ENCODE measurements at places on chromosomes 2 and 18.

- DNase-seq: no peak
Measured at GRCh38 chr18:13183790-13184189, 34.8 kb upstream of the LDLRAD4 start.

DNA sequence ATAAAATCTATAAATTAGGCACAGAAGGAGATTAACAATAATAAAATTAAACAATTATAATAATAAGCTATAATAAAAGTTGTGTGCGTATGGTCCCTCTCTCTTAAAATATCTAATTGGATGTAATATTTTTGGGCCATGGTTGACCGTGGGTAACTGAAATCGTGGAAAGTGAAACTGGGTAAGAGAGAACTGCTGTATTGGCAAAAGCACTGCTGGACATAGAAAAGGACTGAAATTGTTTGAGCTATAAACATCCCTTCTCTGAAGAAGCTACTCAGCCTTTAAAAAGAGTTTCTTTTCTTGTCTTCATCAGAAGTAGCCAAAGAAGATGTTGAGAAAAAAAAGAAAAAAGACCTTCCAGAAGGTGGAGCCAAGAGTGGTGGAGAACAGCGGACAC, 379.4 kb downstream of the ZNF521 start:
- DNase-seq: no peak

GRCh38 chr18:58418361-58418760, 210.5 kb downstream of the ALPK2 start:
- no peak for DNase-seq

DNA sequence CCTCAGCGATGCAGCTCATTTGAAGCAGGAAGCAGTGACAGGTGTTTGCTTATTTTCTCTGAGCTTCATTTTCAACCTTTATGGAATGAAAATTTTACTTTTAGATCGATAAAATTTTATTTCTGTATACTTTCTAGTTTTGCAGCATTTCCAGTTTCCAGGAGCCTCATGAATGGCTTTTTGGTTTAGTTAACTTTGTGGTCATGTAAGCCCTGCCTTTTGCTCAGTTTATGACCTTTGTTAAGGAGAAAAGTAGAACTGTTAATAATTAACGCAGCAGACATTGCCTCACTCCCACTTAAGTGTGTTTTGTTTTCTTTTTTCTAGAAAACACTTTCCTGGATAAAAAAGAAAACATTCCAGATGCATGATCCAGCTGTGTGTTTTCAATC, 4.4 kb upstream of the FARP2 start:
- no peak for DNase-seq

DNA sequence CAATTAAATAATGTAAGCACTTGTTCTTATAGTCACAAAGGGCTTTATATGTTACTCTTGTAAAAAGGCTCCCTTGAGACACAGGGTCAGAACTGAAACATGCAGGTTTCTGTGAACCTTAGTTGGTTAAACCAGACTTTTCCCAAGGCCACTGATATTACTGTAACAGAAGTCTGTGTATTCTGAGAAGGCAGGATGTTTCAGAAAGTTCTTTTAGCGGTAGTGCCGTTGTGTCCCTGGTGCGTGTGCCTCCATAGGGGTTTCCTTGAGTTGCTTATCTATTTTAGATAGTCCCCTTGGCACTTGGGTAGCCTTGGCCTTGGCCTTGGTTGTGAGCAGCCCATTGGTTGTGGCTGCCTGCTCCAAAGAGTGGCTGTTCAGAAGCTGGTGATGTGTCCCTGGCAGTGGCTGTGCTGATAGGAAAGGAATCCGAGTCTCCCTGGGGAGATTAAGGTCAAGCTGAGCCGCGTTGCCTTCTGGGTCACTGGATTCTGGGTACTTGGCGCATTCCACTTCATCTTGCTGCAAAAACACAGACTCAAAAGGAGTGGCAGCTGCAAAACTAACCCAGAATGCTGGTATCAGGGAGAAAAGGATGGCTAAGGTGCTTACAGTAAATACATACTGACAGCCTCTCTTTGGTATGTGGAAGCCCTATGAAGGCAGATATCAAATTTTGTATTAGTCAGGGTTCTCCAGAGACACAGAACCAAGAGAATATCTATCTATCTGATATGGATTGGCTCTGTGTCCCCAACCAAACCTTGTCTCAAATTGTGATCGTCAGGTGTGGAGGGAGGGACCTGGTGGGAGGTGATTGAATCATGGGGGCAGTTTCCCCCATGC, 69.7 kb downstream of the FHOD3 start:
- DNase-seq: no peak

GRCh38 chr18:57744211-57744694, 58.9 kb downstream of the ATP8B1 start:
- DNase-seq: no peak

DNA sequence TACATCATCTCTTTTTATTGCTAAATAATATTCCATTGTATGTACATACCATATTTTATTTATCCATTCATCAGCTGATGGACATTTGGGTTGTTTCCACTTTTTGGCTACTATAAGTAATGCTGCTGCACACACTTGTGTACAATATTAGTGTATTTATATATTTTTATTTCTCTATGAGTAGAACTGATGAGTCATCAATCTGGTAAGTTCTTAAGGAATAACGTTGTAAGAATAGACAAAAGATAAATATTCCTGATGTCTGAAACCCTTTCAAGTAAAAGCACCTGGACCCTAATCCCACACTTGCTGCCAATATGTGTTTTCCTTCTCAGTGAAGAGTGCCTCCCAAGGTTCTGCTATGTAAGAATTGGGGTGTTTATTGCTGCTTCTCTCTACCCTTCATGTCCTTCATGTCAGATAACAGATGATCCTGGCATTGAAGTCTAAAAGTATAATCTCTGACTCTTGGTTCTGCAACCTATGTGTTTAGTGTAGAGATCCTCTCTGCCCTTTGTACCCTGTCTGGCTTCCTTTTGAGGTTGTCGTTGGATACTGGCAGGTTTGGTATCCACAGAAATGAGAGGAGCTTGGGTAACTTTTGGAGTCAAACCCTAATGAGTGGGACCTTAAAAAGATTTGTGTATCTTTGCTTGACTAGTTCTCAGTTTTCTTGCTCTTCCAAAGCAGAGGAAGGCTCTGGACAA, 293.0 kb upstream of the EPC2 start:
- no peak for DNase-seq

GRCh38 chr2:28286678-28287077, 106.0 kb upstream of the FOSL2 start:
- DNase-seq: no peak

DNA sequence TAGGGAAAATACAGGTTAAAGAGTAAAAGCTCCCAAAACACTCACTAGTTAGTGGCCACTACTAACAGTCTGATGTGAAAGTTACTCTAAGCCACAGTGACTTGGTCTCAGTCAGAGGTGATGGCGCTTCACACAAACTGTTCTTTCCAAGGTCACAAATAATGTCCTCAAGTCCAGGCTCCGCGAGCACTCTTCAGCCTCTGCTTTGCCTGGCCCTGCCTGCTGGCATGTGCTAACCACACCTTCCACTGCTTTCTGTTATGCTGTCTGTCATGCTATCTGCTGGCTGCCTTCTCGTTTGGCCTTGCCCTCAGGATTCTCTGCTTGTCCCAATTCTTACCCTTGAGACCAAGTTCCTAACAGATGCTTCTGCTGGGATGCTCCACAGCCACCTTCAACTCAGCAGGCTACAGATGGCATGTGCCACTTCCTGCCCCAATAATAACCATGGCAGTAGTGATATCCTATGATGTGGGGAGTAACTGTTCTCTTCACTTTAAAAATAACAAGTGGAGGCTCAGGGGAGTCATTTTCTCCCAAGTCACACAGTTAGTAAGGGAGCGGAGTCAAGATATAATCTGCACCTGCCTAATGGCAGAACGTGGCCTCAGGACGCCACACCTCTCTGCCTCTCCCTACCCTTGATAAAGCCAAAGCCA, 75.7 kb downstream of the ZAP70 start:
- DNase-seq: no peak

DNA sequence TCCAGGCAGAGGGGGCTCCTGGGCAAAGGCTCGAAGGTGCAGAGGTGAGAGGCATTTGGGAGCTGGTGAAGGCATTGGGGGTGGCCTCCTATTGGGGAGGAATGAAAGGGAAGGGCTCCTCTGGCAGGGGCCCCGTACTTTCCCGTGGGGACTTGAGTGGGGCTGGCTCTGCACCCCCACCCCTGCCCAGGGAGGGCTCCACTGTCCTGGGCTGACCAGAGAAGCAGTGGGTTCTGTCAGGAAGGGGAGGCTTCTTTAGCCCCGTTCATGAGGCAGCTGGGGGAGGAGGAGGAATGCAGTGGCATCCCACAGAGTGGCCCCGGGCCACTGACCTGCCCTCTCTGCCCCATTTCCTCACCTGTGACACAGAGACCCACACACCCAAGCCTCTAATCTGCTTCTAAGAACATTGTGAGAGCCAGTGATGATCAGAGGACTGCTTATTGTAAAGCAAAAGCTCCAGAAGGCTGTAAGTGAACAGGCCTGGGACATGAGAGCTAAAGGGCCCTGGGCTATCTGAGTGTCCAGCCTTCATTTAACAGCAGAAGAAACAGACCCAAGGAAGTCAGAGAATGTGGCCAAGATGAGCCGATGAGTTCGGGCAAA, 38.6 kb upstream of the GPAT2 start:
- DNase-seq: no peak

DNA sequence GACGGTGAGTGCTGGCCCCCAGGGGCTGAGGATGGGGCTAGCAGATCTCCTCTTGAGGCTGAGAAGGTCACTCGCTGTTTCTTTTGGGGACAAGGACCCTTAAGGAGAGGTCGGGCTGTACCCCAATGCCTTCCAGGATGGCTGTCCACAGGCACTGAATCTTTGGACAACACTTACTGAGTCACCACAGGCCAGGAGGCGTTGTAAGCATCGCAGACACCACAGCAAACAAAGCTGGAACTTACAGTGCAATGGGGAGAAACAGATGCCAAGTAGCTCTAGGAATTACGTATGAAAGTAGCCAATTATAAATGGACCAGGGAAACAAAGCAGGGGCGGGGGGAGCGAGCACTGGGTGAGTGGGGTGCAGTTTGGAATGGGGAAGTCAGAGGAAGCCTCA, 219.8 kb downstream of the GLI2 start:
- no peak for DNase-seq

GRCh38 chr2:47043142-47043890, 111.8 kb downstream of the STPG4 start:
- DNase-seq: peak; percentile 76

All from femur (tissue), 1 donor.